ENCODE measurements at places on chromosomes 2 and 18.
A peak's percentile ranks its signal among the peaks of the same experiment; 100 is the strongest.

GRCh38 chr2:17911491-17912260, 33.2 kb downstream of the KCNS3 start:
- no peak for DNase-seq

- DNase-seq, result no peak
These were observed 29.6 kb upstream of the FOSL2 start for GRCh38 chr2:28362991-28363521.

DNA sequence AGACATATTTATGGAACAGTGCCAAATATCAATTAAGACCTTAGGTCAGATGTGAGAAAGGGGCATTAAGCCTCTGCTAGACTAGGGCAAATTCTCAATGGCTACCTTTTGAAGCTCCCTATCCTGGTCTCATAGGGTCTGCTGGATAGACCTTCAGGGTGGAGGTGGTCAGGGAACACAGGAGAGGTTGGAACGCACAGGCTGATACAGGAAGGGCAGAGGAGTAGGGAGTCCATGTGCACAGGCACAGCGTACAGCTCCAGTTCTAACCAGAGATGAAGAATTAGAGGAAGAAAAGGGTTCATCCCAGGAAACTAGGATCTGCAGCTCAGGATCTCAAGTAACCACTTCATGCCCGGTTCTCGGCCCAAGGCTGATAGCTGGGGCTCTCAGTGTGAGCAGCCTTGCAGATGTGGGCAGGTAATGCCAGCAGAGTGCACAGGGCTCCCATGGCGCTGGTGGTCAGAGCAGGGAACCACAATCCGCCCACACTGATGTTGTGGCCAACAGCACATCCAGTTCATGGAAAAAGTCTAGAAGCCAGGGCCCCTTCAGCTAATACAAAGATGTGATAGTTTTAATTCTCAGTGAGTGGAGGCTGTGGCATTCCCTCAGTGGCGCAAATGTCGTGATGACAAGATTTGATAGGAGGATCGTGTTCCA, 3.4 kb upstream of the EVA1A start:
- DNase-seq, result no peak

- DNase-seq, result no peak
These were observed 851.4 kb upstream of the SOX11 start for GRCh38 chr2:4840791-4841190.

DNA sequence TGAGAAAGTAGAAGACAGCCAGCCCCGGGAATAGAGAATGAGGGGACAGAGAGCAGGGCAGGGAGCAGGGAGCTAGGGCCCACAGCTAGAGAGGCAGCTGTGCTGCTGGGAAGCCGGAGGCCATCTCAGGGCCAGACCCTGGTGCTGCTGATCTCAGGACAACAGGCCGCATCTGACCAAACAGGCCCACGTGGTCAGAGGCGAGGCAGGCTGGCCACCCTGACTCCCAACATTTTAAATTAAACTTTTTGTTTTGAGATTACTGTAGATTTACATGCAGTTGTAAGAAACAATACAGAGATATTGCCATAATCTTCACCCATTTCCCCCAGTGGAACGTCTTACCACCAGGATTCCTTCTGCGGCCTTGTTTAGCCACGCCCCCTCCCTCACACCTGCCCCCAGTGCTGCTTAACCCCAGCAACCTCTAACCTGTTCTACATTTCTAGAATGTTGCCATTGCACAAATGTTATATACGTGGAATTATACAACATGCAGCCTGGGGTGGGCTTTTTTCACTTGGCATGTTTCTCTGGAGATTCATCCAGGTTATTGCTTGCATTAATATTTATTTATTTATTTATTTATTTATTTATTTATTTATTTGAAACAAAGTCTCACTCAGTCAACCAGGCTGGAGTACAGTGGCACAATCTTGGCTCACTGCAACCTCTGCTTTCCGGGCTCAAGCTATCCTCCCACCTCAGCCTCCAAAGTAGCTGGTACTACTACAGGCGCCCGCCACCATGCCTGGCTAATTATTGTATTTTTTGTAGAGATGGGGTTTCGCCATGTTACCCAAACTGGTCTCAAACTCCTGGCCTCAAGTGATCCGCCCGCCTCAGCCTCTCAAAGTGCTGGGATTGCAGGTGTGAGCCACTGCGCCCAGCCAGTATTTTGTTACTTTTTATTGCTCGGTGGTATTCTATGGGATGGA, 48.6 kb upstream of the GPR17 start:
- no peak for DNase-seq

- DNase-seq, result no peak
These were observed 47.8 kb downstream of the KCTD18 start for GRCh38 chr2:200461846-200462710.

- no peak for DNase-seq
These were observed 15.1 kb upstream of the MEP1B start for GRCh38 chr18:32174719-32175118.

- DNase-seq, result peak; percentile 55
These were observed 28.0 kb downstream of the CROCC2 start for GRCh38 chr2:240933966-240934700.

DNA sequence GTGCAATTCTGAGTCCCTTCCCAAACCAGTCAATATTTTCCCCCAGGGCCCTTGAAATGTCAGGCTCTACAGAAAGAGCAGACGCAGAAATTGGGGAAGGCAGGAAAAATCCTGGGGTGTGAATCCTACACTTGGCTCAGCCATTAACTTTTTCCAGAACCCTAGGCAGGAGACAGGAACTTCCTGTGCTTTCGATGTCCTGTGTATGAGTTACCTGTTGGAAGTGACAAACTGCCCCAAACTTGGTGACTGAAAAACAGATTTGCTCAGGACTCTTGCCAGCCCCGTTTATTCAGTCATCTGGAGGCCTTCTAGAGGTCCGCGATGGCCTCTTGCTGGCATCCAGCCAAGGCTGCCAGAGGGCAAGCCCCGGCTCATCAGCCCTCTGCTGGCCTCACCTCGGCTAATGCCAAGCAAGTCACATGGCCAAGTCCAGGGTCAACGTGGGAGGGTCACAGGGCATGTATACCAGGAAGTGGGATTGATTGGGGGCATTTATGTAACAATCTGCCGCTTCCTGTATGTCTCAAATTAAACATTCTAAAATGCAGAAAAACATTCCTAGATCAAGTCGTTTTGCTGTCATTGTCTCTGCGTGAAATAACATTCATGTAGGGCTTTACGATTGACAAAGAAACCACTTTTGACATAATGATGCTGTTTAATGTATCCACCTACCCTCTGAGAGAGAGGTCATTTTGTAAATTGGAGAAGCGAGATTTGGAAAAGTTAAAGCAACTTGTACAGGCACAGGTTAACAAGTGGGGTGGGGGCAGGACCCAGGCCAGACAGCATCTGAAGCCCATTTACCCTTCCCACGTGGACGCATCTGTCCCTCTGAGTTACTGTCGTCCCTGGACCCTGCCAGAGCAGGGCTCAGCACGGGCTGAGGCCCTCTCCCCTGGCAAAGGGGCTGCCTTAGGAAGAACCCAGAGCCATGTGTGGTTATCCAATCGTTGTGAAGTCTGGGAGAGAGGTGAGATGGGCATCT, 179.4 kb downstream of the INHBB start:
- peak; percentile 35 for DNase-seq

GRCh38 chr2:54106631-54107454, 8.6 kb upstream of the ACYP2 start:
- no peak for DNase-seq

DNA sequence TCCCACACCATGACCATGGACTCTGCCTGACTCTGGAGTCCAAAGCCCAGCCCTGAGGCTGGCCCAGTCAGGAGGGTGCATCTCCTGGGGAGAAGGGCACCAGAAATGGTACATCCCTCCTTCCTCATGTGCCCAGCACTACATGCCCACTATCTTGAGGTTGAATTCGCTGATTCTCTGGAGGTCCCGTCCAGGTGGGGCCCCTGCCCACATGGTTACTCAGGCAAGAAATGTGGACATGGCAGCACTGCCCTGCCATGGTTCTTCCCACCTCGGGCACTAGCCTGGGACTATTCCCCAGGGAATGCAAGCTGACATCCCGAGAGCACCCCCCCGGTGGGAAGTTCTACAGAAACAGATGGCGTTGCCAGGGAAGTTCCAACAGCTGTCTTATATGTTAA, 15.3 kb upstream of the HES6 start:
- no peak for DNase-seq

- no peak for DNase-seq
These were observed 15.0 kb upstream of the CAB39 start for GRCh38 chr2:230697676-230698075.

DNA sequence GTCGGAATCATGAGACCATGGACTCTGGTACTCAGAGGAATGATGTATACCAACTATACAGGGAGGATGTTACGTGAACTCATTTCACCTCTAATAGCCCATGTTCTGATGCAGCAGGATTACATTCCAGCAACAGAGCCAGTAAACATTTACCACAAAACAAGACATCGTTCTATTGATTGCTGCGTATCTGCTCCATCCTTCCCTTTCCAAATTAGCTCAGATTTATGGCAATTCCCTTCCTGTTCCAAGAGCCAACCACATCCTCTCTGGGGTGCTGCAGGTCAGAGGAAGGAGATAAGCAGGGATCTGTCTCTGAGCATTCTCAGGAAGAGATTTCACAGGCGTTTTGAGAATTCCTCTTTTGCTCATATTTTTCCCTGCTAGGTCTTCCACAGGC, 98.3 kb downstream of the KLF7 start:
- no peak for DNase-seq

DNA sequence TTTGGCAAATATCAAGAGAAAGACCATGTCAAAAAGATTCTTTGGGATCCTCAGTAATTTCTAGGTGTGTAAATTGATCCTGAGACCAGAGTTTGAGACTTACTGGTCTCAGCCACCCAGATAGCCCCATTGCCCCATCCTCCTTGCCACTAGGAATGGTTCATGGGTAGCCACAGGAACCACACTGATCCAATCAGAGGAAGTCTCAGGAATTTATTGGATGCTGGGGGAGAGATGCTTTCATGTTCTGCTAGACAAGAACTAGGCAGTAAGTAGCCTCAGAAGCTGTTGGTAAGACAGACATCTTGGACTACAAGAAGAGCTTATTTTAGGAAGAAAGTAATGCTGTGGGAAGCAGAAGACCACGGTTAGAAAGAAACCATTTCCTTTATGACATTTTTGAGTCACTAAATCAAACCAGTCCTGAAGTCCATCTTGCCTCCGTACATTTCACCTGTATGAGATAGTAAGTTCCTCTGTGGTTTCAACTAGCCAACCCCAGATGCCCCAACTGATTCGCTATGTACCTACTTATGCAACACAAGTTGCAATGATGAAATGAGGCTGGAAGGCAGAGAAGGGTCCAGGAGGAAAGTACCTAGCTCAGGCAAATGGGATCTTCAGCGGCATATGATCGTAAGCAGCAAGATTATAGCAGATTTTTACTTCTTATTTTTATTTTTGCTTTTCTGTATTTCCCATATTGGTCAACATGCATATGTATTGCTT, 3.6 kb upstream of the ST3GAL5 start:
- DNase-seq, result no peak

- no peak for DNase-seq
These were observed 111.4 kb downstream of the COPS8 start for GRCh38 chr2:237196866-237197618.

DNA sequence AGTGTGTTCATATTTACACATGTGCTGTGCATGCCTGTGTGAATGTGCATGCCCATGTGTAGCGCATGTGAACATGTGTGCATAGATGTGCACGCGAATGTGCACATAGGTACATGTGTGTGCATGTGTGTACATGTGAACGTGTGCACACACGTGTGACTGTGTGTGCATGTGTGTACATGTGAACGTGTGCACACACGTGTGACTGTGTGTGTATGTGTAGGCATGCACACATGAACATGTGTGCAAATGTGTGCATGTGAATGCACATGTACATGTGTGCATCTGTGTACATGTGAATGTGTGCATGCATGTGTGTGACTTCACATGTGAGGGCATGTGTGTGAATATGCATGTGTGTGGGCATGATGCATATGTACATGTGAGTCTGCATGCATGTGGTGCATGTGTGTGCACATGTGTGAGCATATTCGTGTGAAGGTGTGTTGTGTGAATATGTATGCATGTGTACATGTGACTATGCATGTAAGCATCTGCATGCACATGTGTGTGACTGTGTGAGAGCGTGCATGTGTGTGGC, 122.4 kb downstream of the PTGR3 start:
- DNase-seq, result no peak

DNA sequence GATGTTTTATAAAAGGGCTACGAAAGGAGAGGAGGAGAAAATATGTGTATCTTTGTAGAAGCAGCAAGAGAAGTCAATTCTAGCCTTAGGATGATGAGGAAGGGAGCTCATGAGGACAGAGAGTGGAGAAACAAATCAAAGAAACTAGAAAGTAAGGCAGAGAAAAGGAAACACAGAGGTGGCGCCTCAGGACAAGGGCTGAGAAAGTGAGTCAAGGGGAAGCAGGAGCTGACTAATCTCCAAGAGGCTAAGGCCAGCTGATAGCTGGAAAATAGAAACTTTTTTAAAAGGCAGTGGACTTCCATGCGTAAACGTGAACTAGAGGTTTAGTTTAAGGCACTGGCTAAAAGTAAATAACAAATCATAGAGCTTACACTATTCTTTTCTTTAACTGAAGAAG, 173.3 kb downstream of the ANKRD44 start:
- no peak for DNase-seq

GRCh38 chr2:190315273-190315672, 4.4 kb downstream of the HIBCH start:
- DNase-seq, result no peak

GRCh38 chr2:97870396-97870843, 125.3 kb downstream of the TMEM131 start:
- no peak for DNase-seq

DNA sequence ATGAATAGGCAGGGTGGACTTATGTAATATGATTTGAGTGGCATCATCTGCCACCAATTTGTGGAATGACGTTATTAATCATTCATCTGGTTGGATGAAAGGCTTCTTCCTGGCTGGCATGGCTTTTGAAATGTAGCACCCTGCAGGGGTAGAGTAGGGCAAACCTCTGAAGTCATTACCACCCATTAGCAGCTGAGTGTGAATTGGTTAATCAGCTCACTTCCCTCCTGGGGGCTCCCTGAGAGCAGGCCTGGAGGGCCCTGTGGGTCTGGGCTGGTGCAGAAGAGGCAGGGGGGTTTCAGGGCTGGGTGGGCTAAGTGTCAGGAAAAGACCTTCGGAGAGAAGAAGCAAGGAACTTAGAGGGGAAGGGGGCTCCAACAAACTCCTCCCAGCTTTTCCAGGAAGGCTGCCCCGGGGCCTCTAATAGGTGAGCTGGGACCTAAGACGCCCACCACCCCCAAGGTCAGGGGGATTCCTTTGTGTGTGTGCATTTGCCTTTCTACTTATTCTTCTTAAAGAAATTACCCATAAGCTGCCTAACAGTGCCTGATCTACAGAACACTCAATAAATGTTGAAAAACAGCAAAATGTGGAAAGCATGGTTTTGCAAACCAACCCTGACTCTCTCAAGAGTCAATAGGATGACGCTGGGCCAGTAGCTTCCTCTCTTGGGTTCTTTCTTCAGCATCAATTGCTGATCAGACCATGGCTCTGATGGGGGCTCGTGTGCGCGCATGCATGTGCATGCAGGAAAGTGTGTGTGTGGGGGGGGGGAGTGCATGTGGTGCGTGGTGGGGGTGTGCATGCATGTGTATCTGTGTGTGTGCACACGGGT, 49.7 kb upstream of the ZNF516 start:
- no peak for DNase-seq

- DNase-seq, result no peak
These were observed 391 bp downstream of the ZNF385B start for GRCh38 chr2:179861027-179861415.

Measured in pancreas (tissue), 10 donors.